Activated CD4-positive, alpha-beta T cell treated with anti-CD3 and anti-CD28 coated beads, Interleukin-2, amount 10 ng/mL, durations not matched to agents 7 days and 5 days (primary cell): ENCODE measurements at places on chromosomes 3 and 15.

GRCh38 chr3:138367911-138368310 is 19.5 kb downstream of the MRAS start:
- H3K4me1 ChIP-seq, result no peaks in the 10 kb centered on the region
- no peaks in the 10 kb centered on the region for H3K36me3 ChIP-seq
- peaks cover 11% of the 10 kb centered on the region for H3K27me3 ChIP-seq
- no peak for DNase-seq

GRCh38 chr3:41424543-41425300 is 225.4 kb downstream of the CTNNB1 start:
- peaks cover 23% of the 10 kb centered on the region for H3K27me3 ChIP-seq
- H3K4me1 ChIP-seq, result peaks cover 21% of the 10 kb centered on the region
- peak; percentile 42 for DNase-seq
- peak overlapping the region; percentile 32 for H3K27ac ChIP-seq

- H3K4me3 ChIP-seq, result no peak overlapping the region
- no peak overlapping the region for H3K27ac ChIP-seq
- H3K36me3 ChIP-seq, result no peaks in the 10 kb centered on the region
Measured at GRCh38 chr3:192422321-192422996, 304.9 kb downstream of the FGF12 start.

- H3K4me3 ChIP-seq, result no peak overlapping the region
- H3K36me3 ChIP-seq, result peaks cover 4% of the 10 kb centered on the region
Measured at GRCh38 chr3:13863382-13863952, 16.4 kb downstream of the WNT7A start.

GRCh38 chr3:148718982-148719862 is 21.5 kb downstream of the AGTR1 start:
- H3K27ac ChIP-seq, result no peak overlapping the region
- no peaks in the 10 kb centered on the region for H3K36me3 ChIP-seq
- H3K27me3 ChIP-seq, result no peaks in the 10 kb centered on the region
- no peak for DNase-seq
